ENCODE measurements at places on chromosomes 16 and 17.

- DNase-seq, result no peak
Observed at GRCh38 chr17:19281161-19281560, 44.0 kb downstream of the EPN2 start.

GRCh38 chr17:441155-441950 lies 88.7 kb upstream of the RPH3AL start:
- DNase-seq, result no peak

GRCh38 chr17:78057113-78057740 lies 71.3 kb downstream of the TMC6 start:
- DNase-seq, result no peak

DNA sequence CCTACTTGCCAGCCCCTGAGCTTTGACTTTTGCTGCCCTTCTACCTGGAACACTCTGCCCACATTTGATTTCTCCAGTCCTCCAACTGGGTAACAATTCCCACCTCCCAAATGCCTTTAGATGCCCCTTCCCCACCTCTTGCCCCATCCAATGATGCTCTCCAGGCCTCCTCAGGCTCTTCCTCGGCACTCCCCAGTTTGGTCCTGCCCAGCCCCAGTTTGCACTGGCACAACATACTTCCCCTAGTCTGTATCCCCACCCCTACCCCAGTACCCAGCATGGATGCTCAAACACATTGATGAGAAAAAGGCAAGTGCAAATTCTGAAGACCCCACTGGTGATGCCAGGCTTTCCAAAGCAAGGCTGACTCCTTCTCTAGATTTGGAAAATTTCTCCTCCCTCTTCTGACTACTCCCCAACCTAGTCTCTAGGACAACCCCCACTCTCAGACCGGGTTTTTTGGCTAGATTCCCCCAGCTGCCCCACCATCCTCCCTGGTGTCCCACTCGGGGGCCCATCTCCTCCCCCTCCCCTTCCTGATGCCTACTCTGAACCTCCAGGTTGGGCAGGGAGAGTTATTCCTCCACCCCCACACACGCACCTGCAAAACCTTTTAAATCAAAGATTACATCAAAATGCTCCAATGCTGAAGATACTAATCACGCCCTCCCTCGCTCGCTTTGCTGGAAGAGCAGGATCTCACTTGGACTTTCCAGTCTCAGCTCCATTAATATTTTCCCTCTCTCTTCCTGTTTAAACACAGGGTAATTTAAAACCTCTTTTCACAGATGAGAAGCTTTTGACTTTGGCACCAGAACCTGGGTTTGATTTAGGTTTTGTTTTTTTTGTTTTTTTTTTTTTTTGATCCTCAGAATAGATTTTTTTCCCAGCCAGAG lies 94.9 kb downstream of the TMEM132E start:
- no peak for DNase-seq

- DNase-seq, result peak; percentile 29
Observed at GRCh38 chr16:27547134-27547533, 2.6 kb downstream of the GTF3C1 start.

GRCh38 chr16:74837056-74837455 lies 62.4 kb upstream of the FA2H start:
- no peak for DNase-seq

DNA sequence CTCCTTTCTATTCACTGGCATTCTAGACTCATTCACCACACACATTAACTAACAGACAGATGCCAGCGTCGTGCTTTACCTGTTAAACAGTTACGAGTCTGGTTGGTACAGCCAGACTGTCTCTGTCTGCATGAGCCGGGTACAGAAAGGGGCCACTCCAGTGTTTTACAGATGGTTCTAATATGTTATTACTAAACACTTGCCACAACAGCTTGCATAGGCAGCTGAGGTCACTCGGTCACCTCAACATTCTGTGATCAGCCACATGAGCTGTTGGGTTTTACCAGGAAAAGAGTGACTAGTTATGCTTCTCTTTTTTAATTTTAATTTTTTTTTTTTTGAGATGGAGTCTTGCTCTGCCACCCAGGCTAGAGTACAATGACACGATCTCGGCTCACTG lies 25.2 kb downstream of the CD300A start:
- DNase-seq, result no peak
